ENCODE measurements at places on chromosomes 5 and 9. TPM values are rescaled to one million over a fixed set of nuclear protein-coding genes. Genes with fewer than 3 reads are reported as not detected.

GRCh38 chr9:86643946-86644674 lies 289.9 kb upstream of the TUT7 start:
- H3K27ac ChIP-seq = no peak overlapping the region
- H3K4me1 ChIP-seq = no peaks in the 10 kb centered on the region
- DNase-seq = no peak
- no peaks in the 10 kb centered on the region for H3K36me3 ChIP-seq
- H3K27me3 ChIP-seq = no peaks in the 10 kb centered on the region

DNA sequence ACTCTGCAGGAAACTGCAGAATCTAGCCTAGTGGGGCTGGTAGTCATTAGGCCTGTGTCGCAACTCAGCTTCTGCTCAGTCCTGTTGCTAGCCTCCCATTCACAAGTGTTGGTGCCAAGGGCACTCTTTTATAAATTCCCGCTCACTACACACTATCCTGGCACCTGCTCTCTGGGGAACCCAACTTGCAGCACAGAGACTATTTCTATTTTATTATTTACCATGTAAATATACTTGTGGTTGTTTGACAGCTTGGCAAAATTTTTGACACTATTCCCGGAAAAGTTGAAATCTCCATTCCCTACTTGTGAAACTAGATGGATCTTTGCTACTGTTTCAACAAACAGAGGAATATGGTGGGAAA lies 20.4 kb upstream of the SMC2 start:
- no peak for DNase-seq
- no peaks in the 10 kb centered on the region for H3K4me1 ChIP-seq
- no peaks in the 10 kb centered on the region for H3K36me3 ChIP-seq
- H3K27me3 ChIP-seq = peaks cover 11% of the 10 kb centered on the region
- H3K27ac ChIP-seq = no peak overlapping the region

GRCh38 chr9:123784518-123784917 lies 145.4 kb downstream of the DENND1A start:
- no peaks in the 10 kb centered on the region for H3K4me1 ChIP-seq
- H3K36me3 ChIP-seq = peaks cover 10% of the 10 kb centered on the region
- H3K4me3 ChIP-seq = no peak overlapping the region
- no peak for DNase-seq

DNA sequence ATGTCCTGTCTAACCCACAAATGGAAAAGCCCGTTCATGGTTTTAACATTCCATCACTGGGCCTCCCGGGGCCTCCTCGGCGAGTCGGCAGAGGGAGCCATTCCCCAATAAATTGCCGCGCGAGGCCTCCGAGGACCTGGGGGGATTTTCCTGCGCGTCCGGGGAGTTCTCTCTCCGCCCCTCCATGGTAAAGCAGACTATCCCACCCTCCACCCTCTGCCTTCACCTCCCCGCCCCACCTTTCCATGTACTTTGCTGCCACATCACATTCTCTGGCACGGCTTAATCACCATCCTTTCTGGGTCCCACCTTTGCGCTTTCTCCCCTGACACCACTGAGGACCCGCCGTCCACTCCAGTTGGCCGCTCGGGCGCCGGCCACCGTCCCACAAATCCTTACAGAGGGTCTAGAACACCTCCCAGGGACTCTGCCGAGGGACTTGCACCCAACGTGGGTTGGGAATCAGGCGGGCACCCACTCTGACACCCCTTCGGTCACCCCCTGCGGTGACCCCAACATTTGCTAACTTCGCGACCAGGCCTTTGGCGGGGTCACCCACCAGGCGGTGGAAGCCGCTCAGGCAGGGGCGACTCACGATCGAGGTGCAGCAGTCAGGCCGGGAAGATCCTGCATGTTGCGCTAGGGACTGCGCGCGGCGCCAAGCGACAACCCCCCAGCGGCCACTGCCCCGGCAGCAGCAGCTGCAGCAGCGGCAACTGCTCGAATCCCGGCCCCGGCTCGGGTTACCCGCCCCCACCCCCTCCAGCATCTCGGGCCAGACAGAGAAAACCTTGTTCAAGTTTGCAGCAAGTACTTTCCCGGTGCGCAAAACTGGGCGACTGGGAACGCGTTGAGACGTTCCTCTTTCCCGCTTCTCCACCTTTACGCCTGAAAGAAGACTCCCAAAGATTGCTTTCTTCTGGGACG lies at the start of gene MEGF10:
Gene MEGF10, plus strand, starts transcription at position 778 of the 927 bp plus-strand sequence. CDS start 40,513 bp downstream, outside the sequence.
- peak; percentile 46 for DNase-seq
- no peak within 1 kb of the TSS for H3K27ac ChIP-seq
- no peaks in the 10 kb centered on the region for H3K36me3 ChIP-seq
- peak within 1 kb of the TSS; percentile 40 for H3K4me3 ChIP-seq

DNA sequence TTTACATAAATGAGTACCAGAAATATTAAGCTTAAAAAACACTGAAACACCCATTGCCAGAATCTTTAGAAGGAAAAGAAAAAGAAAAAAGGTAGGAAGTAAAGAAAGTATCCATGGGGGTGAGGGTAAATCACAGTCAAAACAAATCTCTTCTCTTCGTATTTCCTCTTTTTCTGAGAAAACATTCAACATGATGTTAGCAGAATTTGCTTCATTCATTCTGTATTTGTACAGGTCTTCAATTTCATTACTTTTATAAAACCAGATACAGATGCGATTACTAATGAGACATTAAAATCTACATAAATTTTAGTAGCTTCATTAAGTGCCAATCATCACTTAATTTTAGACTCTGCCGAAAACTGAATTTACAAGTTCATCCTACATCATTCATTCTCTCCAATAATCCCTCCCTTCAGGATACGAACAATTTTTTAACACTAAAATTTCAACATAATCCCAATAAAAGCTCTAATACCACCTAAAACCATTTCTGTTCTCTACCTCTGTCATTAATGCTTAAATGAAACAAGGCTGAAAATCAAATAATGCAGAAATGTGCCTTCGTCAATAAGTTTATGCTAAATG lies 7.0 kb downstream of the NR3C1 start:
- no peak for DNase-seq
- peaks cover 53% of the 10 kb centered on the region for H3K4me1 ChIP-seq
- H3K36me3 ChIP-seq = peaks cover 27% of the 10 kb centered on the region
- peak overlapping the region; percentile 62 for H3K4me3 ChIP-seq
- no peaks in the 10 kb centered on the region for H3K27me3 ChIP-seq
- H3K27ac ChIP-seq = no peak overlapping the region

DNA sequence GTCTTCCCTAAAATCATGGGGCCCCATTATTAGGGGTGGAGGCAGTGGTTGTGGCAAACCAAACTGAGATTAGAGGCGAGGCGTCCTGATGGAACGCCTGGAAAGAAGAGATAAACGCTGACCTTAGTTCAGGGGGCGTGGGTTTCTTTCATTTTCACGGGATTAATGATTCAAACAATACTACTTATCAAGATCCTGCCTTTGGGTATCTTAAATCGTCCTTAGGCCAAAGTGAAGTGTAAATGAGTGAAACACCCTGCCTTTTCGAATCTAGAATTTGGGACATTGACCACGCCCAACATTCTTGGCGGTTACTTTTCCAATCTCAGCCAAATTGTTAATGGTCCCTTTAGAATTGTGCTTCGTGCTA lies 1.0 kb upstream of the UBTD2 start:
- peaks cover 3% of the 10 kb centered on the region for H3K36me3 ChIP-seq
- peak overlapping the region; percentile 82 for H3K4me3 ChIP-seq
- peaks cover 16% of the 10 kb centered on the region for H3K4me1 ChIP-seq

- peaks cover 6% of the 10 kb centered on the region for H3K36me3 ChIP-seq
- peaks cover 5% of the 10 kb centered on the region for H3K4me1 ChIP-seq
- H3K27ac ChIP-seq = no peak overlapping the region
- H3K4me3 ChIP-seq = no peak overlapping the region
- H3K27me3 ChIP-seq = no peaks in the 10 kb centered on the region
Observed at GRCh38 chr5:81525690-81526089, 131.8 kb upstream of the ACOT12 start.

GRCh38 chr5:149801307-149801990 lies 71.3 kb downstream of the PPARGC1B start:
- H3K4me1 ChIP-seq = no peaks in the 10 kb centered on the region
- no peak overlapping the region for H3K27ac ChIP-seq
- H3K4me3 ChIP-seq = no peak overlapping the region
- H3K36me3 ChIP-seq = no peaks in the 10 kb centered on the region

DNA sequence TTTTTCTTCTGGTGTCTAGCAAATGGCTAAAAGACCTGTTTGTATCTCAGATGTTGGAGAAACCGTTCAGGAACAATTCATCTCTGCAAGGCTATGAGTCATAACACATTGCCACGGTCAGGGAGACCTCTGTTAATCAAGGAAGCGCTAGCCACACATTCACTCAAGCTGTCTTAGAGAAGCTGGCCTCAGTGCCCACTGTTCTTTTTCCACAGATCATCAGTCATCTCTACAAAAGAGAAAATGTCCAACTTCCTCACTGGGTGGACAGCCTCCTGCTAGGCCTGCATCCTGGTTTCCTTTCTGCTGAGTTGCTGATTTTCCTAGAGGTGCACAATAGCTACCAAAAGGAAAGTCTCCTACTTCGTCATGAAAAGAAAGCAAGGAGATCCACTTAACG lies 360.5 kb downstream of the BNC2 start:
- DNase-seq = no peak
- no peak overlapping the region for H3K27ac ChIP-seq
- H3K4me3 ChIP-seq = no peak overlapping the region

- no peaks in the 10 kb centered on the region for H3K36me3 ChIP-seq
- H3K4me1 ChIP-seq = peaks cover 2% of the 10 kb centered on the region
- no peak for DNase-seq
- H3K27ac ChIP-seq = no peak overlapping the region
- no peak overlapping the region for H3K4me3 ChIP-seq
- H3K27me3 ChIP-seq = peaks cover 28% of the 10 kb centered on the region
Observed at GRCh38 chr5:147510885-147511284, 1.0 kb upstream of the DPYSL3 start.

DNA sequence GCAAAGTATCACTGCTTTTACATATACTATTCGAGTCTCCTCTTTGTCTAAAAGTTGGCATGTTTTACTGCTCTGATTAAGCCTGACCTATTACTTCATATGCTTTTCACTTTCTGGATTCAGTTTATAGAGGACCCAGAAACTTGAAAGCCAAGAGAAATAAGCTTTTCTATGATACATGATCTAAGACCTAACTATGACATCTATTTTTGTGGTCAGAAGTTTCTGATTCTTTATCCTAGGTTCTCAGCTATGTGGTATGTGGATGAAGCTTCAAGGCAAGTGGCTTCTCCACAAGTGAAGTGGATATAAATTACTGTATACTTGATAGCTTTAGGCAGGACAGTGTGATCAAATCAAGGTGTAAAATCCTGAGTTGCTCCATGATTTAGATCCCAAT lies 6.3 kb downstream of the EDIL3 start:
- H3K36me3 ChIP-seq = no peaks in the 10 kb centered on the region
- no peak for DNase-seq
- H3K4me1 ChIP-seq = peaks cover 6% of the 10 kb centered on the region
- H3K27ac ChIP-seq = no peak overlapping the region
- no peak overlapping the region for H3K4me3 ChIP-seq
- peaks cover 19% of the 10 kb centered on the region for H3K27me3 ChIP-seq

- H3K27me3 ChIP-seq = no peaks in the 10 kb centered on the region
- no peaks in the 10 kb centered on the region for H3K4me1 ChIP-seq
- no peak overlapping the region for H3K4me3 ChIP-seq
Observed at GRCh38 chr5:149474198-149474597, 77.0 kb downstream of the CSNK1A1 start.

DNA sequence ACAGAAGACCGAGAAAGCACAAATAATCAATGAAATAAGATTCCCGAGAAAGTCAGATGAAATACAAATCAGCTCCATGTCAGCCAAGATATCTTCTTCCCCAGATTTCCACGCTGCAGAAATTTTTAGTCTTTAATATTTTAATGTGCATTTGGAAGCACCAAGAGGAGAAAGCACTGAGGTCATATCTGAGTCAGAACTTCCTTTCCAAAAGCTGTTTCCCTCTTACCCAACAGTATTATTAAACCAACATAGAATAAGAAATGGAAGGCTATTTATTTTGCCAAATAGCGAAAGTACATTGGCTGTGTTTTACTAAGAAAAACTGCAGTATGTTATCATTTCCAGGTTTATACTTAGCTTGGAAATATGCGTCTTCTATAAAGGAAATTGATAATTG lies 772.1 kb upstream of the CDH9 start:
- no peak overlapping the region for H3K27ac ChIP-seq
- no peaks in the 10 kb centered on the region for H3K4me1 ChIP-seq
- DNase-seq = no peak
- no peaks in the 10 kb centered on the region for H3K36me3 ChIP-seq

- H3K4me1 ChIP-seq = no peaks in the 10 kb centered on the region
- no peak overlapping the region for H3K4me3 ChIP-seq
- no peaks in the 10 kb centered on the region for H3K36me3 ChIP-seq
- no peak overlapping the region for H3K27ac ChIP-seq
- DNase-seq = no peak
Observed at GRCh38 chr9:70784456-70784855, 337.0 kb downstream of the TRPM3 start.

DNA sequence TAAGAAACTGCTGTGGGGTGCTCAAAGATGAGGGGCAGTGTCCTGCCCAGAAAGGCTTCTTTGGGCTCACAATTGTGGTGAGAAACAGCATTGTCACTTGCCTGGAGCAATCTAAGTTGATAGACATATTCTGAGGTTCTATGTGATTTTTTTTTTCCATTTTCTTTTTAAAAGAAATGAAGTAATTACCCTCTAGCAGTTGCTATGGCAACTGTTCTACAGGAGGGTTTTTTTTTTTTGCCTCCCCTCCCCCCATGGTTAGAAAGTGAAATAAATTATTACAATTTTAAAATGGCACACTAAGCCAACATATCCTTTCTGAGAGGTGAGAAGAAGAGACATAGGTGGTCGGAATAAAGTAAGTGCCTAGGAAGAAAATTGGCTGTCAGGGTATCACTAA lies 127.0 kb downstream of the UNC13B start:
- H3K4me1 ChIP-seq = no peaks in the 10 kb centered on the region
- H3K36me3 ChIP-seq = no peaks in the 10 kb centered on the region
- H3K27ac ChIP-seq = no peak overlapping the region
- H3K4me3 ChIP-seq = no peak overlapping the region

IRGM gene
- 4.6 TPM for total RNA-seq

C6 gene
- total RNA-seq = not detected

TAF11L5 gene
- total RNA-seq = not detected

WNT8A gene
- total RNA-seq = not detected

RLN1 gene
- 2.9 TPM for total RNA-seq

GMCL2 gene
- not detected for total RNA-seq

CCDC192 gene
- total RNA-seq = not detected

SLC46A2 gene
- not detected for total RNA-seq

Measured in activated naive CD8-positive, alpha-beta T cell treated with anti-CD3 and anti-CD28 coated beads, Interleukin-2, amount 10 ng/mL, durations not matched to agents 7 days and 5 days (primary cell).